Activated CD8-positive, alpha-beta memory T cell treated with anti-CD3 and anti-CD28 coated beads for 1 hour (primary cell): ENCODE measurements at places on chromosomes 16 and 17.

DNA sequence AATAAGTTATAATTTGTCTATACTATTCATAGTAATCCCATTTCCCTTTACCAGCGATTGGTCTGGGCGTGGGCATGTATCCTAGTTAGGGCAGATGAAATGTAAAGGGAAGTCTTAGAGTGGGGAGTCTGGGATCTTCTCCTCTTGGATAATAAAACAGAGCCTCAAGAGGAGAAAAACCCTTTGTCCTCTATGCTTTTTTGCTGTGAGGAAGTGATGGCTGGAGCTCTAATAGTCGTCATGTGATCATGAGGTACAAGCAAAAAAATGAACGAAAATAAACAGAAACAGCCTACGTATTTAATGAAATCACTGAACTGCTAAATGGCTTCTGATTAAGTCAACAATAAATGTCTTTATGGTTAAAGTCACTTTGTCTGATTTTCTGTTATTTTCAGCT, 26.8 kb downstream of the EFCAB5 start:
- DNase-seq, result no peak

DNA sequence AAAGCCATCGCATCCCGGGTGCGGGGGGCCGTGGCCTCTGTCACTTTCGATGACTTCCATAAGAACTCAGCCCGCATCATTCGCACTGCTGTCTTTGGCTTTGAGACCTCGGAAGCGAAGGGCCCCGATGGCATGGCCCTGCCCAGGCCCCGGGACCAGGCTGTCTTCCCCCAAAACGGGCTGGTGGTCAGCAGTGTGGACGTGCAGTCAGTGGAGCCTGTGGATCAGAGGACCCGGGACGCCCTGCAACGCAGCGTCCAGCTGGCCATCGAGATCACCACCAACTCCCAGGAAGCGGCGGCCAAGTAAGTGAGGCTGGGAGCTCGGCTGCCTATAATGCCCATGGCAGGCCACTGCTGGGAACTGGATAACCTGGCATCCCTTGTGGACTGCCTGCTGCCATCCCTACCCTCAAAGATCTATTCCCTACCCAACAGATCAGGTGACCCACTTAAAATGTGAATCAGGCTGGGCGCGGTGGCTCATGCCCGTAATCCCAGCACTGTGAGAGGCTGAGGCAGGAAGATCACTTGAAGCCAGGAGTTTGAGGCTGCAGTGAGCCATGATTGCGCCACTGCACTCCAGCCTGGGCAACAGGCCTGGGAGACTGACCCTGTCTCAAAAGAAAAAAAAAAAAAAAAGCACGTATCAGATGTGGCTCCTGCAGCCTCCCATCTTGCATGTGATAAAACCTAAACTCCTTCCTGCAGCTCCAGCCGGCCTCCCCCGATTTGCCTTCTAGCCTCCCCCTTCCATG, 18.3 kb downstream of the CDIPT start:
- DNase-seq, result no peak

DNA sequence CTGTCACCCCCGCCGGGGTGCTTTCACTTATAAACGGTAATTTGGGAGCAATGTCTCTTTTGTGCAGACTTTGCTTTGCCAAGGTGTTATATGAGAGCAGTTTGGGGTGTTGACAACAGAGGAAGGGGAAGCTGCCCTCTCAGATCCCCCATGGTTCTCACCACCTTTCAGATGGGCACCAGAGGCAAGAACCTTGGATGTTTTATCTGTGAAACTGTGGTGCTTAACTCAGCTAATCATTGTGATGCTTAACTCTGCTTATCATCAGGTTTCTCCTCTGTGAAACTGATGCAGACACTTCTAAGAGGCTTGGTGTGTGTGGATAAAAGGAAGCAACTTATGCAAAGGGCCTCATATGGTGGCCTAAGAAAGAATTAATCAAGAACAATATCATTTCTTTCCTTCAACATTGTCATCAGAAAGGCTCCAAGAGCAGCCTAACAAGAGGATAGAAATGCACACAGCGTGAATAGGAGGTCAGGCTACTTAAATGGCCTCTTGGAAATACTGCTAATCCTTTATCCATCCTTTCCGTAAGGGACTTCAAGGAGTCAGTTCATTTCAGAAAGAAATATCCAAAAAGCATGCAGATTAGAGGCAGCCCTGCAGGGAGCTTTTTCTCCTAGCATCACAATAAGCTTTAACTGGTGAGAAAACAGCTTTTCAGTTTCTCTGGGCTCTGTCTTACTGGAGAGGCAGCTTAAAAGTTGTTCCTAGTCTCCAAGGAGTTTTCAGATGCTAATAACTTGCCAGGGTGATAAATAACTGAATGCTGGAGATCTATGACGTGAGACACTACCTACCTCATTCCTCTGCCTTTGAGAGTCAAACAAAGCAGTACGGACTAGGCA, 55.1 kb upstream of the CLEC3A start:
- DNase-seq, result no peak

DNA sequence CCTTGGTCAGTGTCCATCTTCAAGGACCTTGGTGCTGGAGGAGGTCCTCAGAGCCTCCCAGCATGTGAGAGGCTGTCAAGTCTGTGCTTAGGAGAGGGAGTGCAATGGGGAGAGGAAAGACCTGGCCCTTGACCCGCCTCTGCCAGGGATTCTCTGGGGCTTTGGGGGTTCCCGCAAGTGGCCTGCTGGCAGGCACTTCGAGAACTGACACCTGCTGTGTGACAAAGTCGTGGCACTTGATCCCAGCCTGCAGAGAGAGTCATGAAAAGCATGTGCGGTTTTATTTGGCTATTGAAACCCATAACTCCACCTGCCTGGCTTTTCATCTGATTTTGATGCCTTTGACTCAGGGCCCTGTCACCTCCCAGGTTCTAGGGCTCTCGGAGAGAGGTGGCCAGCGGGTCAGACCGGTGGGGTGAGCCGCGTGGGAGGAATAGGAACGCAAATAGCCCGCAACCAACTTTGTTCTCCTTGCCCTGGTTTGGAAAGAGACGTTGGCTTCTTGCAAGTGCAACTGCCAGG, 42.8 kb upstream of the GSE1 start:
- DNase-seq, result no peak

DNA sequence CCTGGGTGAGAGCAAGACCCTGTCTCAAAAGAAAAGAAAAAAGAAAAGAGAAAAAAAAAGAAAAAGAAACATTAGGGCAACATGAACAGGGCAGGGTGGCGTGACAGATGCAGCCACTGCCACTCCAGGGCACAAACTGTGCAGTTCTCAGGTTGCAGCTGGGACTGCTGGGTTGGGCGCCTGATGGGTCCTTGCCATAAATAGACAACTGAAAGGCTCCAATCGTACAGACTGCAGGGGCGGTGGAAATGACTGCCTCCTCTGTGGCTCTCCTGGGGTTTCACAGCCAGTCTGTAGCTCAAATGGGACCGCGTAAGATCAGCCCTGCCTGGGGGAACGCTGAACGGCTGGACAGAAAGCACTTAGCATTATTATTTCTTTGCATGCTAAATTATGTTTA, 130.7 kb downstream of the CPPED1 start:
- no peak for DNase-seq

- no peak for DNase-seq
Observed at GRCh38 chr16:71296584-71297340, 7.6 kb upstream of the CMTR2 start.

GRCh38 chr16:57133031-57133430, 40.6 kb downstream of the CPNE2 start:
- DNase-seq, result no peak

GRCh38 chr17:37305406-37305905, 70.3 kb upstream of the C17orf78 start:
- DNase-seq, result no peak

DNA sequence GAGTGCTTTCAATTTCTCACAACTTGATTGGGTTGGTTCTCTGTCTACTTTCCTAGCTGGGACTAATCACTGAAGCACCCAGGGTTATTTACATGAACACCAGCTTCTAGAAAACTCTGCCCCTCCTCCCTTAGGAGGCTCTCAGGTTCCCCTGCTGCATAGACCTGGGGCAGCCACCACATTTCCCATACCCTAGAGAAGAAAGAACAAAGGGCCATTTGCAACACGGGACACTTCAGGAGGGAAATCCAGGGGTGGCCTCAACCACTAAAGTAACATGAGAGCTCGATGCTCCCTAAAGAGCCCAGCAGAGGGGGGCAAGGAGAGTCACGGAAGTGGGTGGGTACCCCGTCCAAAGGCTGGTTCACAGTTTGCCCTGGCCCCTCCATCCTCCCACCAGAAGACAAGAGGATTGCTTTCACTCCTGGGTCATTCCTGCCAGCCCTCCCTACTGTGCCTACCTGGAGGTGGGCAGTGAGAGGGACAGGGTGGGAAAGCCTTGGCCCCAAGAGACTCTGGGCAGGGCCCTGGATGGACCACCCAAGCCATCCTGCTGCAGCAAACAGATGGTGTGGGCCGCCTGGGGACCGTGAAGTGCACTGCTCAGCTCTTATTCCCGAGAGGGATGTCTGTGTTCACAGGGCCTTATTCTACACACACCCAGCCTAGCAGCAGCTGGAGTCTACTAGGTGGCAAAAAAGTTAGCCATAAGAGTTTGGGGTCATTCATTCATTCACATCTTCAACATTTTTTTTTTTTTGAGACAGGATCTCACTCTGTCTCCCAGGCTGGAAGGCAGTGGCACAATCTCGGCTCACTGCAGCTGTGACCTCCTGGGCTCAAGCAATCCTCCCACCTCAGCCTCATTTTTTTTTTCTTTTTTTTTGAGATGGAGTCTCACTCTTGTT, 392.1 kb downstream of the SOX9 start:
- no peak for DNase-seq

- DNase-seq, result no peak
Observed at GRCh38 chr16:22141767-22142166, 20.5 kb upstream of the SDR42E2 start.
